ENCODE measurements at places on chromosomes 6 and 20.

DNA sequence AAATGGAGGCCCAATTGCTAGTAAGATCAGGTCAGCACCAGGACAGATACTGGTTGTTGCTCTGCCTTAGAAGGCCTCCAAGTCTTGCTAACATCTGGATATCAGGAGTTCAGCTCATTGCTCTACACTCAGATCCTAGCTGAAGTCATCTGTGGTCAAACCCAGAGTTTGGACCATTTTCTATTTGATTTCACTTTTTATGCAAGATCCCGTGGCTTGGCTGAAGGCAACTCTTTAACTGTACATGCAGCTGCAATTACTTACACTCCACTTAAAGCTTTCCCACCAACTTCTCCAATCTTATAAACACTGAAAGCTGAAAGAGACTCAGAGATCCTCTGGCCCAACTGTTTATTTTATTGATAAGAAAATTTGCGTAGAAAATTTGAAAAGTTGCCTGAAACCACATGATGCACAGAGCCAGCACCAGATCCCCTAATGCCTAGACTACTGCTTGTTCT, 2.7 kb downstream of the SLC17A2 start:
- no peak for DNase-seq

DNA sequence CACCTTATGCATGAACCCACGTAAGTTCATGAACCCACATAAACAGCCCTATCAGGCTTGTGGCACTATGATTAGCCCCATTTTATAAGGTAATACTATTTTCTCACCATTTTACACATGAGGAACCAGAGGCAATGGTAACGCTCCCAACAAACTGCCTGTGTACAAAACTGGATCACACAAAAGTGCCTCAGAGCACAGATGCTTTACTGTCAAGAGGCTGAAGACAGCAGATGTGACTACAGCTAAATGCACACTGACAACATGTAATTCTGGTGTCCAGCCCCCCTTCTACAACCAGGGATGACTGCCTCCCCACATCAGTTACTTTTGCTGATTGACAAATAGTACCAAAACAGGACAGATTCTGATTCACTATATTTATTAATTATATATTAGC, 69.6 kb downstream of the GMDS start:
- no peak for DNase-seq

- DNase-seq = no peak
Measured at GRCh38 chr20:9236458-9236857, 167.6 kb downstream of the PLCB4 start.

DNA sequence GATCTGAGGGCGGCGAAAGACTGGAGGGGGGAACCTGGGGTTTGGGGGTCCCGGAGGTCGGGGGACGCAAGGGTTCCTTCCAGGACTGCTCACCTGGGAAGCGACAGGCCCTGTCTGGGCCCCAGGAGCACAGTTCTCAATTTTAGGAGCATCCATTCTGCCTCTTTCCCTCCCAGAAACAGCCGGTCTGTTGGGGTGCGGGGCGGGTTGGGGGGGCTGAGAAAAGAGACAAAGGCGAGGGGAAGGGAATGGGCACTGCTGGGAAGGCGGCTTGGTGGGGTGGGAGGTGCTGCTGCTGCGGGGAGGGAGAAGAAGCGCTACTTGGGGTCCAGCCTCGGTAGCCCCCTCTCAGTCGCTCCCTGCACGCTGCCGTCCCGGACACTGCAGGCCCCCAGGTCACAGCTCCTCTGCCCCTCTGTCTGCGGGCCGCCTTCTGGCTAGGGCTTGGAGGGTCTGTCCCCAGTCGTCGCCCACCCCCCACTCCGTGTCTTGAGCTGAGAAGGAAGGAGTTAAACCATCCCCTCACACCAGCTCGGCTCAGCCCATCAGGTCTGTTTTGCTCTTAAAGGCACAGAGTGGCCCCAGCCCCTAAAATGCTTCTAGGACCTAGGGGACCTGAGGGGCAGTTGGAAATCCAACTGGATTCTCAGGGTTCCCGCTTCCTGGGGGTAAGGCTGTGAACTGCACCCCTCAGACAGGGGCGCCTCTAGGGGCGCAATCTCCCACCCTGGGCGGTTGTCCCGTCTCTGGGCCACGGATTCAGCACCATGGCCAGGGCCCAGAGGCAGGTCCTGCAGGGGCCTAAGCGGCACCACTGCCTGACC, 690 bp downstream of the GDAP1L1 start:
- no peak for DNase-seq

DNA sequence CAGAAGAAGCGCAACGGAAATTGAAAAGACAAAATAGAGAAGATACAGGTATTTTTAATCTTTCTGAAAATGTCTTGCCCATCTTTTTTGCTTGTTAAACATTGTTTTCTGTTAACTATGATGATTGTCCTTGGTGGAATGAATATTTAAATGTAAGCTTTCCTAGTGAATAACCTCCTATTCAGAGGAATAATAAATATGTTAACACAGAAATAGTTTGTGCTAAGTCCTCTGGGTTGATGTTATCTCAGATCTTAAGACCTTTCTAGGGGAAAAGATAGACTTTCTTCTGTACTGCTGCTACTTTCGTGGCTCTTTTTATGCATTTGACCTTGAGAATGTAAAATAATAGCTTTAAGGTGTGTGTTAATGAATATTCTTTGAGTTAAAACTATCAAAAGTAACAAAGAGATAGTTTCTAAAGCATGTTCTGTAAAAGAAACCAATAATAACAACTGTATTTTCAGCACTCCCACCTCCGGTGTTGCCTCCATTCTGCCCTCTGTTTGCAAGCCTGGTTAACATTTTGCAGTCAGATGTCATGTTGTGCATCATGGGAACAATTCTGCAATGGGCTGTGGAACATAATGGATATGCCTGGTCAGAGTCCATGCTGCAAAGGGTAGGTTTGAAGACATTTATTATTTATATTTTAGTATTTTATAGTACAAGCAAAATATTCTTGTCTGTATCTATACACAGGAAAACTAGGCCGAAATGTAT, 70.2 kb downstream of the PRPH2 start:
- DNase-seq = no peak

GRCh38 chr6:88366672-88367071, 200.5 kb upstream of the CNR1 start:
- no peak for DNase-seq

DNA sequence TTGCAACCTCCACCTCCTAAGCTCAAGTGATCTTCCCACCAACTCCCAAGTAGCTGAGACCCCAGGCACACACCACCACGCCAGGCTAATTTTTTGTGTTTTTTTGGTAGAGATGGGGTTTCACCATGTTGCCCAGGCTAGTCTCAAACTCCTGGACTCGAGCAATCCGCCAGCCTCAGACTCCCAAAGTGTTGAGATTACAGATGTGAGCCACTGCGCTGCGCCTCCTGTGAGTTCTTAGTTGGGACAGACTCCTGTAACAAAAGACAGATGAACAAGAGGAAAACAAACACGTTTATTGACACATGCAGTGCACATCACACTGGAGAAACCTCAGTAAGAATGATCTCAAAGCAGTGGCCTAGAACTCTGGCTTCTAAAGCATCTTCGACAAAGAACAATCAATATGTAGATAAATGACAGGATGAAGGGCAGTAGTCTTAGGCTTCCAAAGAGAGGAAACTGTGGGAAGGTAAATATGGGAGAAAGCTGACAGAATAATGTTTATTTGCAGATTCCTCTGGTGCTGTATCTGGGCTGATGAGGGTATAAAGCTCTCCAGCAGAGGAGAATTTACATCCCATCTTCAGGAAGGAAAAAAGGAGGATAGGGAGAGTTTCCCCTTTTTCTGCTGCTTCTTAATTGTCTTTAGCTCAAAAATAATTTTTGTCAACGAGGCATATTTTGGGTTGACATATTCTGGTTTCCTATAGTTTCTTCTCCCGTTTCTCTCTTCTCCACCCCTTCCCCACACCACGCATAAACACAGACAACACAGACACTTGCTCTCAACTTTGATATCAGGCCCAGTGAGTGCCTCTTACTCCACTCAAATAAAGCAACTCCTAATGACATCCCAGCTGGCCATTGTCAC, 84.7 kb upstream of the TNFAIP3 start:
- no peak for DNase-seq

DNA sequence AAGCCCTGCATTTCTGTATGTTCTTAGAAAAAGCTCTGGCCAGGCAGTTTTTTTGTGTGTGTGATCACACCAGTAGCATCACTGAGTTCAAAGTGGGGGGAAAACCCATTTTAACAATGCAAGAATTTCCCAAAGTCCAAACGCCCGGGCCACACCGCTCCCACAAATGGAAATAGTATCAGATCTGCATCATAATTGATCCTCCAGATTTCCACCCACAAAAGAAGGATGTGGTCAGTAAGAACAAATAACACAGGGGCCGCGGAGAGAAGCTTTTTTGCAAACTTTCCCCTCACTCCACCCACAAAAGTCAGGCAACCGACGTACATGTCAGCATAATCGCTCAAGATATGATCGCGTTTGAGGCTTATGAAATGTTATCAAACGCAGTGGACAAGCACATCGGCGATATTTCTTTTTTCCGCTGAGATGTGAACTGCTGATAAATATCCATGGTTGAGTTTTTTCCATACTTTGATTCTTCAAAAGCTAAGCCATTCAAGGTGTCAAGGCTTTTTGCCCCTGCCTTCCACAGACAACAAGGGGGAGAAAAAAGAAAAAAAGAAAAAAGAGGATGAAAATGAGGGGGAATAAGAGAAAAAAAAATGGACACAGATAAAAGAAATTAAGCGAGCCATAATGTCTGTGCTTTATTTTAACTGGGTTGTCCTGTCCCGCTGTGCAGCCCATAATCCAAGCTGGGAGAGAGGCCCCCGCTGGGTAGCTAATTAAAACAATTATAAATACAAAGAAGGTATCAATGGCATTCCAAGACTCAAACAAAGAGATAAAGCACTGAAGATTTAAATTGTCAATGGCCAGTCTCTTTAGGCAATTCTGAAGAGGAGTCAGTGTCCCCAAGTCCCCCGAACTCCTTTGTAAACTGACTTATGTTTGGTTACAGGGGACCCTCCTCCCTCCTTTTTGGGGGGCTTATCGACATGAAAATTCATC, 143.5 kb downstream of the ZFP64 start:
- no peak for DNase-seq

- no peak for DNase-seq
Measured at GRCh38 chr6:113433335-113433991, 423.7 kb upstream of the MARCKS start.

DNA sequence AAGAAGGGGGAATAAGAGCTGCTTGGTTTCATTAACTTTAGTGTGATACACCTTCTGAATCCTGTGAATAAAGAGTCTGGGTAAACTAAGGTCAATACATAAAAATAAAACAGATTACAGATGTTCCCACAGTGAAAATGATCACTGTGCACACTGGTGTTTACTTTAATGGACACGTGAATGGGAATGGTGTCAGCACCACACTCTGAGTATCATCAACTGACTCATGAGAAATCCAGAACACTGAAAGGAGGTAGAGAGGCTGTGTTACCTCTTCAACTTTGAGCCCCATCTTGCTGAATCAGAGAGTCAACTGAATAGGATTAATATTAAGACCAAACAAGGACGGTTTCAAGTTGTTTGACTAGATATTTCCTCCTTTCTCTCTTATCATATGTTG, 75.0 kb downstream of the ELOVL4 start:
- no peak for DNase-seq

DNA sequence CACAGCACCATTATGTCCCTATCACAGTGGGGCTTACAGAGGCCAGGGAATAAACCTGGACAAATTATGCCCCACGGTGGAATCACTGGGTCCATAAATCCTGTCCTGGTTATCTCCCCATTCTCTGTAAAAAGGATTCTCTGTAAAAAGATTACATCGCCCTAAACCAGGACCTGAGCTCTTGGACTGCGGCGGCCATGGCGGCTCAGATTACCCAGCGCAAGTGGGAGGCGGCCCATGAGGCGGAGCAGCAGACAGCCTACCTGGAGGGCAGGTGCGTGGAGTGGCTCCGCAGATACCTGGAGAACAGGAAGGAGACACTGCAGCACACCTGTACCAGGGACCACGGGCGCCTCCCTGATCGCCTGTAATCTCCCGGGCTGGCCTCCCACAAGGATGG, 8.4 kb upstream of the HLA-A start:
- DNase-seq = no peak

DNA sequence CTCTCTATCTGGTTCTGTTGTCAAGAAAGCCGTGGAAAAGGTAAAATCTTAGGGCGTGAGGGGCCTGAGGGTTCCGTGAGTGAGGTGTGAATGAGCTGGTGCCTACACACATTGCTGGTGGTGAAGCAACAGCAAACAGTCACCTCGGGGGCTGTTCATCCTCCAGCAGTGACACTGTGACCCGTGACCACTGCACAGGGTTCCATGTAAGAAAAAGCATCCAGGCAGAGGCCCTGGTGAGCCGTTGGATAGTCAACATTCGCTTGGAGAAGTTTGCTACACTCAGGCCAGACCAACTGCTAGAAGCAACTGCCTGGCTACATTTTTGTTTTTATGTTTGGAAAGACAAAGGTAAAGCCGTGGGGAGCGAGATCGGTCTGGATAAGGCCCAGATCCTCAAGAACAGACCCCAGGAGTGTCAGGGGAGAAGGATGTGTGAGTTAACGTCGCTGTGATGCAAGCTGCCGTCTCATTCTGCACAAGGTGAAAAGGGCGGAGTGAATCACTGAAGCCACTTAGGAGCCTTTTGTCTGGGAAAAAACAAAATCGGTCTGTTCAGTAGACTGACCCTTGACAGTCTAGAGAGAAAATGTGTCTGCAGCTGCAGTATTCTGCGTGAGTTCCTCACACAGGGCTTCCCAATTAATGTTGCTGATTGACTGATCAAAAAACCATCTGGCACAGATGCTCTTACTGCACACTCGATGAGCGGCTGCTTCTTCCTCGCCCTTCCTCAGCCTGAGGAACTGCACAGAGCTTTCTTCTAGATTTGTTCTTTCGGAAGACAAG, 404.0 kb downstream of the SMOC2 start:
- DNase-seq = no peak

DNA sequence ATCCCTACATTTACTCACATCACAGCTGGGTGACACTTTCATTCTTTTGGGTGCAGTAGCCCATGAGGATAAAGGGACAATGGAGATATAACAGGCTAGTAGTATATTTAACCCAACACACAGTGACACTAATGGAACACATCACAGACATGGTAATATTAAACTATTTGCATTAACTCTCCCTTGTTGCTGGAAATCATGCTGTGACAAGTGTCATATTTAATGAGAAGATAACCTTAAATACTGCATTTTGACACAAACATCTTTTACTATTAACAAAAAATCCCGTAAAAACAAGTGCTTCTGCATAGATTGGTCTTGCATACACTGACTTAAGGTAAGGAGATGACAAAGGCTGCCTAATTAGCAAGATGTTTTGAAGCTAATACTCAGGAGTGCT, 45.5 kb downstream of the CNR1 start:
- no peak for DNase-seq

GRCh38 chr20:10061641-10062040, 26.9 kb downstream of the ANKEF1 start:
- DNase-seq = no peak

GRCh38 chr6:42520786-42521607, 42.8 kb upstream of the UBR2 start:
- DNase-seq = no peak

Data from SW 1271 (cell line).